ENCODE measurements at places on chromosomes 4 and X. TPM values are rescaled to one million over a fixed set of nuclear protein-coding genes. Genes with fewer than 3 reads are reported as not detected.
A peak's percentile ranks its signal among the peaks of the same experiment; 100 is the strongest.

The DDX53 gene
- total RNA-seq, result not detected

The TMEM271 gene
- not detected for total RNA-seq

The SPIN4 gene
- 6.9 TPM for total RNA-seq

The ATP8A1 gene
- total RNA-seq, result 0.14 TPM

DNA sequence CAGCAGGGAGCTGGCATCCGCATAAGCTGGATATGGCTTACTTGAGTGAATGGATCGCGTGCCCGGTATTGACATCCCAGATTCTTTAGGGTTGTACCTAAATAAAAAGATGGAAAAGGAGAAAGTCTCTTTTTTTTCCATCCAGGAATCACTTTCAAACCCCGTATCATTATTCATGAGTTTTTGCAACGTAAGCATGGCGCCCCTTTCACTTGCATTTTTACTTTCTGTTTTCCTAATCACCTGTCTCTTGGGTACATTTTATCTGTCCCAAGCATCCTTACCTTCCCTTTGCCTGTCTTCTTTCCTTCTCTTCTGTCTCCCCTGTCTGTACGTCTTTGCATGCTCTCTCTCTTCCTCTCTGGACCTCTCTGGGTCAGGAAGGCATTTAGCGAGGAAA is 128.6 kb downstream of the CPE start:
- no peak for DNase-seq

DNA sequence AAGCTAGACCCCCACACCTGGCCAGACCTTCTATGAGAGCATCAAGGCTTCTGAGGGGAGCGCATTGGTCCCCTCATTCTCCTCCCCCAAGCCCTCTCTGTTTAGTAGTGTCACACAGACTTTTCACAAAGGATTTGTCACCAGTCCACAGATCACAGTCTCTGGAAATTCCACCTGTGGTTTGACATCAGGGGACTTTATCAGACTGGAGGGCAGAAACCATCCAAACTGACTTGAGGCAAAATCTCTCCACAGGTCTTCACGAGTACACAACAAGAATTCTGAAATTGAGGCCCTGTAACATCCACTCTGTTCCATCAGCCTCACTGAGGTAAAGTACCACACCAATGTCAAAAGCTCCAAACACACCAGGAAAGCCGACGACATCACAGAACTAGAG is 112.5 kb downstream of the SH3KBP1 start:
- DNase-seq, result no peak

GRCh38 chr4:43943998-43944397 is 504.6 kb downstream of the KCTD8 start:
- no peak for DNase-seq

GRCh38 chr4:10256203-10256602 is 139.6 kb upstream of the WDR1 start:
- DNase-seq, result no peak

GRCh38 chrX:120775959-120776358 is 99.7 kb downstream of the CT47B1 start:
- no peak for DNase-seq

GRCh38 chrX:43940816-43941474 is 32.2 kb downstream of the NDP start:
- peak; percentile 32 for DNase-seq

DNA sequence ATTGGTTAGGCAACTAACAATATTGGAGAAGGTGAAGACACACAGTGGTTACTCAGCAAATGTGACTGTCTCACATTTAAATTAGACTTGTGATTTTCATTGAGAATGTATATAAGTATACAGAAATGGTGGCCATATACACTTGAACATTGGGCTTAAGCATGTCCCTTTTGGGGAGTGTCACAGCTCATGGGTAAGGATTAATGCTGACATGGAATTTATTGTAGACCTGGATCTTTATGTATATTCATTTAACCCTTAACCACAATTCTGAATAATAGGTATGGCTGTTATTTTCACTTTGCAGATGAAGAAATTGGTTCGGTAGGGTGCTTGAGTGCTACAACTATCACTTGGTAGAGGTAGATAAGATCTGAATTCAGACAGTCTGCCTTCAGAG is 95.5 kb upstream of the WDFY3 start:
- no peak for DNase-seq

DNA sequence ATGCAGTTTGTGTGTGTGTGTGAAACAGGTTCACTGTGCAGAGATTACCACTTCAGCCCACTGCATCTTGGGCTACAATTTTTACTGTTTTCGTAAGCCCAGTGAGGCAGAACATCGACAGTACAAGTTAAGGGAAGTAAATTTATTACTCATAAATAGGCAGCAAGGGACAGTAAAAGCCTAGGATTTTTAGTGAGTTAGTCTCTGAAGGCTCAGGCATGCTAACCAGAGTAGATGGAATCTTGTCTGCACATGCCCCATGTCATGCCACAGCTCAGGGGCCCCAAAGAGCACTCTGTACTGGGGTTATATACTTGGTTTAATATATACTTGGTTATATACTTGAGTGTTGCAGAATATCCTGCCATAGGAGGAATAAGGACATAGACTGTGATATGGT is 825.7 kb downstream of the TECRL start:
- peak; percentile 44 for DNase-seq
